ENCODE measurements at places on chromosomes 2 and 18. TPM values are rescaled to one million over a fixed set of nuclear protein-coding genes. Genes with fewer than 3 reads are reported as not detected.
A peak's percentile ranks its signal among the peaks of the same experiment; 100 is the strongest.

Gene SLC30A3
- 0.93 TPM for total RNA-seq

Gene ABCG8
- not detected for total RNA-seq

Gene SLC19A3
- total RNA-seq, result 0.54 TPM

Gene CRYGD
- total RNA-seq, result not detected

Gene NPAS2
- total RNA-seq, result 2.6 TPM

Gene HRH4
- total RNA-seq, result not detected

Gene B3GNT7
- total RNA-seq, result 0.79 TPM

Gene PPP3R1
- 56.4 TPM for total RNA-seq

DNA sequence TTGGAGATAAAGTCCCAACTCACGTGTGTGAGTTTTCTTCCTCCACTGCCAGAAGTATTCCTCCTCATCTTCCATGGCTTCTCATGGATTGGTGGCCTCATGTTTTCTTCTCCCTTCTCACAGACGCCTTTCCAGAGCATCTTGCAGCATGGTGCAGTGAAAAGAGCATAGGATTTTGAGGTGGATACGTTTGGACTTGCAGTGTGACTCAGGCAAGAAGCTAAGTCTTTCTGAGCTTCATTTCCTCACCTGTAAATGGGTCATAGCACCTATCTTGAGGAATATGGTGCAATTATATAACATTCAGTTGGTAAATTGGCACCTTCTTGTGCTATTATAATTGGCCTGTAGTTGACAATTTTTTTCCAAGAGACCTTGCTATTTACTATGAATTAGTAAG is 247.6 kb downstream of the RDH14 start:
- H3K4me3 ChIP-seq, result no peak overlapping the region
- peaks cover 5% of the 10 kb centered on the region for H3K27me3 ChIP-seq
- H3K4me1 ChIP-seq, result no peaks in the 10 kb centered on the region
- H3K36me3 ChIP-seq, result peaks cover 2% of the 10 kb centered on the region

DNA sequence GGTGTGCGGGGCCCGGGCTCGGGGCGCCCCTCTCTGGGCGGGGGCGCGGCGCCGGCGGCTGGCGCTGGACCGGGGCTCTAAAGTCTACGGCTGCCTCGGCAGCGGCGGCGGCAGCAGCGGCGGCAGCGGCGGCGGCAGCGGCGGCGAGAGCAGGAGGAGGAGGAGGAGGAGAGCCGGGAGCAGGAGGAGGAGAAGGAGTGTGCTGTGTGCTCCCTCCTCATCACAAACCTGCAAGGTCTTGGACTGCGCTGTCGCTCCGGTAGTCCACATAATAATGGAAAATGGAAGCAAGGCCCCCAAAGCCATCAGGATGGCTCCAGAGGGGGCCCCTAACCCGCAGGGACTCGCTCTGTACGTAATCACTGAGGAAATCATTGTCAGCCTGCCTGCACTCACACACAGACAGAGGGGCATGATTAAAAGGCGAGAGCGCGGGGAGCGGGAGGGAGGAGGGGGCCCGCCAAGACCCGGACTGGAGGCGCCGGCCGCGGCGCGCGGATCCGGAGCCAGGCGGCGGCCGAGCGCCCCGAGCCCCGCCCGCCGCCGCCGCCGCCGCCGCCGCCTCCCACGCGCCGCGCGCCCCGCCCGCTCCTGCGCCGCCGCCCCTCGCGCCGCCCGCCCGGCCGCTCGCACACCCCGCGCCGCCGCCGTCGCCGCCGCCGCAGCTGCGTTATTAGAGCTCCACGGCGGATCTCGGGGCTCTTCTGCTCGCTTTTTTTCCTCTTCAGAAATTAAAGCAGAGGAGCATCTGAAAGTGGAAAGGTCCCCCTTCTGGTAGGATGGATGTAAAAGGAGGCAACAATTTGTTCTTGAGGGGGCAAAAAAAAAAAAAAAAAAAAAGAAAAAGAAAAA is at the start of gene ZNF521:
ZNF521 (minus strand) TSS at position 390 of the 852 bp plus-strand sequence. CDS start 1,220 bp downstream, outside the sequence.
- peaks cover 40% of the 10 kb centered on the region for H3K27me3 ChIP-seq
- H3K4me3 ChIP-seq, result peak within 1 kb of the TSS; percentile 99
- peak within 1 kb of the TSS; percentile 98 for H3K27ac ChIP-seq
- peak; percentile 79 for DNase-seq

DNA sequence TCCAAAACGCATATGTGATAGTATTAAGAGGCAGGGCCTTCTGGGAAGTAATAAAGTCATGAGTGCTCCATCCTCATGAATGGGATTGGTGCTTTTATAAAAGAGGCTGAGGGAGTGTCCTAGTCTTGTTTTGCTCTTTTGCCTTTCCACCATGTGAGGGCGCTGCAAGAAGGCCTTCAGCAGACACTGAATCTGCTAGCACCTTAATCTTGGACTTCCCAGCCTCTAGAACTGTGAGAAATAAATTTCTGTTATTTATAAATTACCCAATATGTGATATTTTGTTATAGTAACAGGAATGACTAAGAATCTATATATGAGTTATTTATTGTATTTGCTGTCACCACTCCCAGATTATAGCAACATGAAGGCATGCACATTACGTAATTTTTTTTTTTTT is 63.5 kb downstream of the PLA2R1 start:
- H3K4me1 ChIP-seq, result no peaks in the 10 kb centered on the region
- no peak overlapping the region for H3K27ac ChIP-seq
- DNase-seq, result no peak

- H3K36me3 ChIP-seq, result no peaks in the 10 kb centered on the region
- no peak overlapping the region for H3K4me3 ChIP-seq
- no peak for DNase-seq
Observed at GRCh38 chr2:127225186-127225960, 5.3 kb upstream of the CYP27C1 start.

DNA sequence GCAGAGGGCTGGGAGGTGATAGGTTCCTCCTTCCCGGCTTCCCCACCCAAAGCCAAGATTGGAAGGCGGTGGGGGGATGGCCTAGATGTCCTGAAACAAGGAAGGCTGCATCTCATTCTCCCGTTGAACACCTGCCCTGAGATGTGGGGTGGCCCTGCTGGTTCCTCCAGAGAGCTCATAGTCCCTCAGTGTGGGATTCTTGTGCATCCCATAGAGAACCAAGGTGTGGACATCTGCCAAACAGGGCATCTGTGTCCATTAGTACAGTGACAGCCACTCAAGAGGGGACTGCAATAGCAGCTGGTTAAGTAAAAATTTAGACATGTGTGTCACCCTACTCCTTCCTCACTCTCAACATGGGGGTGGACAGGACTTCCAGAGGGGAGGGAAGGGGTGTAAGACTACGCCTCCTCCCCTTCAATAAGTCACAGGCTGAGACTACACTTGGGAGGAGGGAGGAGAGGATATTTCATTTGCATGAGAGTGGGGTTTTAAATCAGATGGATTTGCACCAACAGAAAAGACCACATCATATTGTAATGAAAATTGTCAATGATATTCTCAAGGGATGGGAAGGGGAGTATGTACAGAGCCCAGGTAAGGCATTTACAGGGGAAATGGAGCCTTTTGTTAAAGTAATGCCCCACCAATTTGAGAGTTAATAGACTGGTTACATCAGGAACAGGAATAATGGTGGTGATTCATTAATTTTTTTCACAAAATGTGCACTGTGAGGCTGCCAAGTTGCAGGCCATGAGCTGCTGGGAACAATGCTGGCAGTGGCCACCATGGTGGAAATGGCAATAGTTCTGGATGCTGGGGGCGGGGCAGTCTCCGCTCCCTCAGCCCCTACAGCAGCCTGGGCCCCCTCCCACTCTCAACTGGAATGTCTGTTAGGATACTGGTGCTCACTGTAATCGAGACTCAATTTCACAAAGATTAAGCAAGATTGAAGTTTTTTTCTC is 80.6 kb downstream of the TEX51 start:
- no peak for DNase-seq
- H3K27ac ChIP-seq, result no peak overlapping the region
- H3K36me3 ChIP-seq, result no peaks in the 10 kb centered on the region

- H3K27me3 ChIP-seq, result no peaks in the 10 kb centered on the region
- no peaks in the 10 kb centered on the region for H3K36me3 ChIP-seq
- H3K4me1 ChIP-seq, result no peaks in the 10 kb centered on the region
Observed at GRCh38 chr2:88829607-88830463, 138.4 kb downstream of the RPIA start.

DNA sequence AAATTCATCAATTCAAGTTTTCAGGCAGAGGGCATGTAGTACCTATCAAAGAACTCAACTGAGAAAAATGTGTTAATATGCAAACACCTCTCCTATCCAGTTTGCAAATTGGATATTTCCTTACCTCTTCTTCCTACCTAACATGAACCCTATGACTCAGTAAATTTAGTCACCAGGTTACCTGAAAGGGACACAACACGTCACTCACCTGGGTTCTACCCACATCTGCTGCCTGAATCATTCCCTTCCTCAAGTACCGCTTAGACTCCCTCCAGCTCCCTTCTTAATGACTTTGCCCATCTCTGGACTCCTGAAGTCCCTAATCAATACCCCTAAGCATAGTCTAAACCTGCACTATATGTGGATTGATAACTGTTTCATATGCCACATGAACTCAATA is 10.4 kb downstream of the ANKRD44 start:
- peaks cover 2% of the 10 kb centered on the region for H3K36me3 ChIP-seq
- no peak overlapping the region for H3K4me3 ChIP-seq
- DNase-seq, result no peak

DNA sequence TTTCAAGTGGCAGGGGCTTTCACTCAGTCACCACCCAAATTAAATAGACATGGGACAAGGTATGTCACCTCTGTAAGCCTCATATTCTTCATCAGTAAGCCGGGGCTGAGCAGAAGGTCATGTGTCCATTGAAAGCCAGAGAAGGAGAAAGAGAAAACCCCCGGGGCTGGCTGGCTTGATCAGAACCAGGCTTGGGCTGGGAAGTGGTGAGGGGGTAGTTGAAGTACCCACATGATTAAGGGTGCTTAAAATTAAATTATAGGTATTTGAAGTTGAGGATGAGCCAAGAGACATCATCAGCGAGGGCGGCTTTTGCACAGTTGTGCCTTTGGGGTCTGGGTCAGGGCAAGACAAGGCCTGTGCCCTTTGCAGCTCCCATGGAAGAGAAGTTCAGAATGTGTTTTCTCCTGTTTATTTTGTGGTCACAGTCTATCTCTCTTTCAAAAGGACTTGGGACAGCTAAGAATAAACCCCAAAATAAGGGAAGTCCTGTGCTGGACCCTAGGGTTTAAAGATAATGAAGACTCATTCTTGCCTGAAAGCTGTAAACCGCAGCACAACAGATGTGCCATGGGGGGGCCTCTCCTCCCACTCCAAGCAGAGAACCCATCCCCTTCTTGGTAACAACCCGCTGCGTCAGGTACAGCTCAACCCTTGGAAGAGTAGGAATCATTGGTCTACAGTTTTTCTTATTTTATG is 10.7 kb downstream of the DBI start:
- H3K36me3 ChIP-seq, result peaks cover 27% of the 10 kb centered on the region
- no peaks in the 10 kb centered on the region for H3K27me3 ChIP-seq
- H3K4me3 ChIP-seq, result no peak overlapping the region
- peaks cover 13% of the 10 kb centered on the region for H3K4me1 ChIP-seq
- DNase-seq, result no peak

GRCh38 chr2:129188451-129188850 is 791.0 kb upstream of the RAB6C start:
- no peaks in the 10 kb centered on the region for H3K27me3 ChIP-seq
- no peak overlapping the region for H3K27ac ChIP-seq
- H3K36me3 ChIP-seq, result no peaks in the 10 kb centered on the region
- DNase-seq, result no peak
- H3K4me1 ChIP-seq, result peaks cover 33% of the 10 kb centered on the region
- no peak overlapping the region for H3K4me3 ChIP-seq

GRCh38 chr2:239181074-239181902 is 219.5 kb downstream of the HDAC4 start:
- peaks cover 18% of the 10 kb centered on the region for H3K4me1 ChIP-seq
- no peak overlapping the region for H3K4me3 ChIP-seq
- H3K36me3 ChIP-seq, result peaks cover 28% of the 10 kb centered on the region
- H3K27ac ChIP-seq, result peak overlapping the region; percentile 67

DNA sequence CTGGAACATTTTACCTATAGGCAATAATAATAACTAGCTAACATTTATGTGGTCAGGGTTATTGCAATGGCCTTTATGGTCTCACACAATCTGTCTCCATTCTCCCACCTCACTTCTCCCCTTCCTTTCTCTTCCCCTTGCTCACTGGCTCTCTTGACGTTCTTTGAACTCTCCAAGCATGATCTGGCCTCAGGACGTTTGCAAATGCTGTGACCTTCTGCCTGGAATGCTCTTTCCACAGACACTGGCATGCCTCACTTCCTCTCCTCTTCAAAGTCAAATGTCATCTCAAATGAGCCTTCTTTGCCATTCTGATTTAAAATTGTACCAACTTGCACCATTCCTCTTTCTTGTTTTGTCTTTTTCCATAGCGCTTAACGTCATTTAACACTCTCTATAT is 25.3 kb upstream of the GCG start:
- H3K36me3 ChIP-seq, result no peaks in the 10 kb centered on the region
- no peaks in the 10 kb centered on the region for H3K27me3 ChIP-seq
- H3K27ac ChIP-seq, result no peak overlapping the region
- DNase-seq, result no peak

DNA sequence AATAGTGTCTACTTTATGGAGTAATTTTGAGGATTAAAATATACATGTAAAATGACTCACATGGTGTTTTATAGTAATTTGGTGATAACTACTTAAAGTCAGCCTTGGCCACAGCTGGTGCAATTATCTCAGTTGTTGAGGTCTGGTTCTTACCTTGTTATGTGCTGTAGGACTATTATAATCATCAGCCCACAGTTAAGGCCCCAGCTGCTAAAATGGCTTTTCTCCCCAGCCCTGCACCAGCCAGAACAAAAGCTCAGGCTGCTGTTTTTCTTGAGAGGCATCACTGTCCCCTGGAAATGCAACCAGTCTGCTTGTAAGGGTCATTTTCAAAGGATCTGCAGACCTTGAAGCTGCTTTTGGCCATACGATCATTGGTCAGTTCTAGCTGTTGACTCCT is 283.3 kb upstream of the THUMPD2 start:
- no peak overlapping the region for H3K27ac ChIP-seq
- H3K4me3 ChIP-seq, result no peak overlapping the region
- H3K36me3 ChIP-seq, result peaks cover 6% of the 10 kb centered on the region
- no peak for DNase-seq

All from neural crest cell (in vitro differentiated cells).